Upper lobe of left lung (tissue), 6 donors: ENCODE measurements at places on chromosomes 5 and 9.

GRCh38 chr5:176153741-176154140 lies 84.5 kb upstream of the SIMC1 start:
- no peak for DNase-seq

DNA sequence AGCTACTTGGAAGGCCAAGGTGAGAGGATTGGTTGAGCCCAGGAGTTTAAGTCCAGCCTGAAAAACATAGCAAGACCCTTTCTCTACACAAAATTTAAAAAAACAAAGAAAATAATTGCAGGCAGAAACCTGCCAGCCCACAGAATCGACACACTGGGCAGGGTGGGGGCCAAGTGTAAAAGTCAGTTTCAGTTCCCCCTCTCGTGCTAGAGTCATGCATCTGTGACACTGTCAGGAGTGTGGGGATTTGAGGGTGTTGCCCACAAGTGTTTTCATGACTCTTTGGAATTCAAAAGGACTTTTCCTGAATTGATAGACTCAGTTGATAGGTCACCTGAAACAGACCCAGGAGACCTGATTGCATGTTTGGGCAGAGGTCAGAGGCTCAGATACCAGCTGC lies 47.6 kb downstream of the PRRC2B start:
- no peak for DNase-seq

DNA sequence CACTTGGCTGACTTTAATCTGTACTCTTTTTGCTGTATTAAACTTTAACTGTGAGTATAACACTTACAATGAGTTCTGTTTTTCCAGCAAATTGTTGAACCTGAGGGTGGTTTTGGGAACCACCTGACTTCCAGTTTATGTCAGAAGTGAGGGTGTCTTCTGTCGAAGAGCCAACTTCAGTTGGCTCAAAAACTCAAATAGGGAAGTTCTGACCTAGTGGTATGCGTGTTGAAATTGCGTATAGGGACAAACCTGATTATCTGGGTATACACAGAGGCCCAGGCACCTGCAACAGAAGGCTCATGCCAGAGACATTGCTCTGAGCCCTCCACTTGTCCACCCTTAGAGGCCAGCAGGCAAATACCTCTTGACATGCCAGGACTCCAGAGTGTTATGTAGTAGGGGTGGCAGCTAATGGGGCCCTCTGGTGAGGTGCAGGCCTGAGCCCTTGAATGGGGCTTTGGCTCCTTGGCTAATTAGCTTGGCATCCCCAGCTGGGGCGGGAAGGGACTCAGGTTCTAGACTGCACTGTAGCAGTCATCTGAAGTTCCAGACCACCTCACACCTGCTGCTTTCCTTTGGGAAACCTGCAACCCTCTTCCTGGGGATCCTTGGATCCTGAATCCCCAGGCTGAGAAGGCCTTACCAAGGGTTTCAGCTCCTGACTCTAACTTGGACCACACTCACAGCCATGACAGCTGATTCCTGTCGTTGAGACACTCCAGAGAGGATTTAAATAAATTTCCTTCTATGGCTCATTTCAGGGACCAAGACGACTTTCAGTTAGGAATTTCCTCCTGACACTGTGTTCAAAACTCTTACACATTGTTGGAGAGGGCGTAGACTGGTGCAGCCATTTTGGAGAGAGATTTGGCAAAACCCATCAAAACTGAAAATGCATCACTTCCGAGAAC lies 189.6 kb downstream of the HSPA4 start:
- peak; percentile 73 for DNase-seq

- DNase-seq: no peak
Measured at GRCh38 chr5:10860645-10861422, 99.8 kb upstream of the DAP start.

DNA sequence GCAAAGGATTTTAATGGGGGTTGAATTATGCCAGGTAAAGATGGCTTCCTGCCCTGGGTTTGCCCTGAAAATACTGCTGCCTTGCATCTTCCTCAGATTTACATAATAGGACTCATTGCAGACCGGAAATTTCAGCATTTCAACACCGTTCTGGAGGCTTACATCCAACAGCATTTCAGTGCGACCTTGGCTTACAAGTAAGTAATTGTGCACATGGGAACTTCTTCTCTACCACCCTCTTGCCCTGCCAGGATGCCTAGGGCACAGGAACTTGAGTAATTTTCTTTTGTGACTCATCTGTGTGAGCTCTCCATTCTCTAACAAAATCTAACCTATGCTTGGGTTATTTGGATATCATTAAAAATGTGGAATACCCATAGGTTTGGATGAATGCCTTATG lies 80.2 kb downstream of the DOCK2 start:
- no peak for DNase-seq

DNA sequence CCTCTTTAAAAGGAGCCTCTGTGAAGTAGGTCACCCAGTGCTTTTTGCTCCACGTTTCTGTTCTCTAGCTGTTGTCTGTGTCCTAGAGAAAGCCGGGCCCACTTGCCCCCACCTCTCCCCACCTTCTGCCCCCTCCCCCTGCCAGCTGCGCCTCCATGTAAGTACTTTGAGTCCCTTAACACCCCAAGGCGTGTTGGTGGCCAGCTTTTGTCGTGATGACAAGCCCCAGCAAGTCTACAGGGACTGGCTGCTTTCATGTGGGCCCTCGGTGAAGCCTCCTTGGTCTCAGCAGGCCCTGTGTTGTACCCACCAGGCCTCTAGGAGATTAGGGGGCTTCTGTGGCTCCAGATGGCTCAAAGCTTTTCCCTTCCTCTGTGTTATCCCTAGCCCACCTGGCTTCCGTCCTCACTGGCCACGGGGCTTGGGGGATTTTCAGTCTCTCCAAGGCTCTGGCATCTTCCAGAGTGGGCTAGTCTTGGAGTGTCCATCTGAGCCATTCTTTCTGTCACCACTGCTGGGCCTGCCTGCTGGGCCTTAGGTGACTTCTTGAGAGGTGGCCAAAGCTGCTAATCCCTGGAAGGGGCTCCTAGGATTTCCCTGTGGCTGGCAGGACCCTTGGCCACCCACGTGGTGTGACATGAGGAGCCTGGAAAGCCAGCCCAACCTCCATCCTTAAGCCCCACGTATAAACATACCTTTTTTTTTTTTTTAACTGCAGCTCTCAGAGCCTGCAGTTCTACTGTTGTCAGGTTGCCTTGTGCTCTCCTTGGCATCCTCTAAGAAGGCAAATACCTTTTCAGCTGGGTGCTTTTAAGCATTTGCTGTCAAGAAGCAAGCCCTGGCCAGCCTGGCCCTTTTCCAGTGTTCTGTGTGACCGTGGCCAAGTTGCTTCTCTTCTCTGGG lies 1.1 kb upstream of the NDST1 start:
- DNase-seq: no peak

GRCh38 chr5:982377-983237 lies 26.0 kb upstream of the NKD2 start:
- no peak for DNase-seq

DNA sequence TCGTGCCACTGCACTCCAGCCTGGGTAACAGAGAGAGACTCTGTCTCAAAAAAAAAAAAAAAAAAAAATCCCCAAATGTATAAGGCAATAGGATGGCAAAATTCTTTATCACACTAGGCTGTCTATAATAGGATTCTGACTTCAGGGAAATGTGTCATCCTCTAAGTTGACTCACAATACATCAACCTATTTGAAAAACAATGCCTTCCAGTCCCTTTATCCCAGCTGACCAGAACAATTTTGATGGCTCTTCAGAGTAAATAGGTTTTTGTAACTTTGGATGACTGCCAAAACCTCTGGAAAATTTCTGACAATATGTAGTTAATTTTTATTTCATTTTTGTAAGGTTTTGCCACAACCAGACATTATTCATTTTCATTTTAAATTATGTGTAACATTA lies 184.1 kb downstream of the CCDC192 start:
- DNase-seq: no peak

DNA sequence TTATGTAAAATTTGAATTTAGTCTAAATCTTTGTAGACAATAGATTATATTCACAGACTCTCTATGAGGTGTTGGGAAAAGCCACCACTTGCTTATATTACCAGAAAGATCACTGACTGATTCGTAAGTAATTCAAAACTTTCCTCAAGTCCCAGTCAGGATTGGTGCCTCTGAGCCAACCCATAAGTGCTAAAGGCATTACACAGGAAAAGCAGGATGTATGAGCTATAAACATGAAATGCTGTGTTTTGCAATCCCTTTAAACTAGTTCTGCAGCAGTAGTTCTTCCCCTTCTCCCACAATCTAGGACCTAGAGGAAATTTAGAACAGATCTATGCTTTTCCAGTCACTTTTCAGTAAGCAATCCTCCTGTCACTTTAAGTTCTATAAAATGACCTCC lies 48.0 kb downstream of the SHLD3 start:
- no peak for DNase-seq

- DNase-seq: no peak
Measured at GRCh38 chr5:61617039-61617438, 285.0 kb downstream of the ZSWIM6 start.

- DNase-seq: no peak
Measured at GRCh38 chr9:134497283-134497860, 144.2 kb upstream of the COL5A1 start.

- no peak for DNase-seq
Measured at GRCh38 chr5:14424011-14424685, 157.4 kb upstream of the OTULINL start.

DNA sequence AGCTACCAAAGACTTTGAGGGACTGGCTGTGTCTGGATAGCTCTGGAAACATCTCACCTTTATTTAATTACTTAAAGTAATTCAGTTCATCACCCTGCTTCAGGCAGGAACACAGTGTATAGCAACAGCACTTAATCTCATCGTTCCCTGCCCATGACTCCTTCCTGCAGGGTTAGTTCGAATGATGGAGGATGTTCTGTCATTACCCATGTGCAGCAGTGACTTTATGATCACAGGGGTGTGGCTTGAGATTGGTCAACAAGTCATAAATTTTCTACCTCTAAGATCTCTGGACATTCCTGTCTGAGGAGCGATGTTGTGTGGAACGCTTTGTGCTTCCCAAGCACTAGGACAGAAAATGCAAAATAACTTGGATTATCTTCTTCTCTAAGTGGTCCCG lies 37.1 kb upstream of the PRUNE2 start:
- DNase-seq: no peak

DNA sequence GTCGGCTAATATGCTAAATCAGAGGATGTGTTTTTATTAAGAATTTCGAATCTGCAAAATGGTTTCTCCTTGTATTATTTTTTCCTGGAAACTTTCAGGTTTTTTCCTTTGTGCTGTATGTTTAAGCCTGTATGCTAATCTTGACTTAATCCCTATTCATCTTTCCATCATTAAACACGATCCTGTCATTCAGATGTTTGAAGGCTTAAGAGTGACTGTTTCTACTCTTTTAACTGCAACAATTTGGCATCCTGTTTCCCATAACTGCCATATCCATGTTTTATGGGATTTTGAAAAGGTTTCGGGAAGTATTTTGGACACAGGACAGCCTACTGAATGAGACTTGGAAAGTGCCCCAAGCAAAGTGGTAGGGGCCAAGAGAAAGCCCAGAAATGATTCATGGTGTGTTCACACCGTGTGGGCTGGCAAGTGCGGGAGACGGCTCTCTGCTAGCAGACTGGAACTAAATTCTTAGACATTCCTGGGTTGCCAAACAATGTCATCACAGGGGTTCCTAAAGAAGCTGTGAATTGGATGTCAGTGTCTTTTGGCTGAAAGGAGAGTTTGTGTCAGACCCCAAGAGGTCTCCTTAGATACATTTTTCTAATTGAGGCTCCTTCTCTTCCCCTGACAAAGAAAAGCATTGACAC lies 125.4 kb upstream of the ADAMTS16 start:
- no peak for DNase-seq

DNA sequence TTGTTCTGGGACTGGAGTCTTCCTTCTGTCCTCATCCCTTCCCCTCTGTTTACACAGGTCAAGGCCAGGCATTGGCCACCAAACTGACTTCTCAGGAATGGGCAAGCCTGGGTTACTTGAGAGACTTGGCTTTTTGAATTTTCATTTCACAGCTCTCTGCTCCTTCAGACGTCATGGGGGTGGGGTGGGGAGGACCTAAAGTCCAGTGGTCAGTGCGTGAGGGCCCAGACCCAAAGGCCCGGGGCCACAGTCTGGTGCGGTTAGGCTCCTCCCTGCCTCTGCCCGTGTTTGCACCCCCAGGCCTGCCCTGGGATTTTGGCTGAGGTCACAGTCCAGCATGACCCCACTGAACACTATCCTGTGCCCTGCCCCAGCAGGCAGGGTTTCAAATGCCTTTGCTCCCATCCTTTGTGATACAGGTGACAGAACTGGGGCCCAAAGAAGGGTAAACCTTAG lies 4.1 kb upstream of the CXXC5 start:
- DNase-seq: no peak

GRCh38 chr9:131621551-131622358 lies 76.4 kb downstream of the PRRT1B start:
- DNase-seq: peak; percentile 88
